ENCODE measurements at places on chromosomes 13 and 19.

DNA sequence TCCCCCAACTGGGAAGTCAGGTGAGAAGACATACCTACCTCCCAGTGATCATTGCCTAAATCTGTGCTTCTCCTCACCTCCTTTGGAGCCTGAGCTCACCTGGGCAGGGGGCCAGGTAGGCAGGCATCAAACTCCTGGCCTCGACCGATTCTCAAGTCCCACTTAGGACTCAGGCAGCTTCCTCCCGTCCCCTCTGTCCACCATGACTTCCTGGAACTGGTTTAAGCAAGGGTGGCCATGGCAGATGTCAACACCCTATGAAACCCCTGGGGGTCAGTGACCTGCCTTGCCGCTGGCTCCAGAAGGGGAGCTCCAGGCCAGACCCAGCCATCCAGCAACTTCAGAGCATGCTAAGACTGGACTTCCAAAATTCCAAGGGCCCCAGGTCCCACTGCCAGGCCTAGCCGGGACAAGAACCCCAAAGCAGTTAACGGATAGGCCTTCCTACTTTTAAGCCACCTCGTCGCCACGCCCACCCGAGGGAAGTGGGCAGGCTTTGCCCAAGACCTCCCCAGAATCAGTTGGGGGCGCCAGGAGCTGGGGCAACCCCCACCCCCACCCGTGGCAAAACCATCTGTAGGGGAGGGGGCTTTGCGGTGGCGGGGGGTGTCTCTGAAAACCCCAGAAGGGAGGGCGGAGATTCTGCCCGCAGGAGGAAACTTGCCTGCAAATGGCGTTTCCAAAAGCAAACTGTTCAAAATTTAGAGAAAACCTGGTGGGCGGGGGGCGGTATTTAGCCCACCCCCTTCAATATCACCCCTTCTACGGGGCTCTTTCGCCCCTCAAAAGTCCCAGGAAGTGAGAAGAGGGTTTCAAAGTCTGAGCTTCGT lies 657 bp downstream of the PLIN3 start:
- no peak for DNase-seq

- no peak for DNase-seq
Observed at GRCh38 chr13:41028051-41028450, 8.9 kb upstream of the ELF1 start.

- no peak for DNase-seq
Observed at GRCh38 chr19:7263521-7263920, 30.7 kb downstream of the INSR start.

GRCh38 chr13:40098246-40098645 lies 442.8 kb downstream of the COG6 start:
- no peak for DNase-seq

- no peak for DNase-seq
Observed at GRCh38 chr19:32875428-32875827, 5.9 kb upstream of the SLC7A9 start.

GRCh38 chr13:76778853-76779252 lies 107.4 kb downstream of the KCTD12 start:
- no peak for DNase-seq

DNA sequence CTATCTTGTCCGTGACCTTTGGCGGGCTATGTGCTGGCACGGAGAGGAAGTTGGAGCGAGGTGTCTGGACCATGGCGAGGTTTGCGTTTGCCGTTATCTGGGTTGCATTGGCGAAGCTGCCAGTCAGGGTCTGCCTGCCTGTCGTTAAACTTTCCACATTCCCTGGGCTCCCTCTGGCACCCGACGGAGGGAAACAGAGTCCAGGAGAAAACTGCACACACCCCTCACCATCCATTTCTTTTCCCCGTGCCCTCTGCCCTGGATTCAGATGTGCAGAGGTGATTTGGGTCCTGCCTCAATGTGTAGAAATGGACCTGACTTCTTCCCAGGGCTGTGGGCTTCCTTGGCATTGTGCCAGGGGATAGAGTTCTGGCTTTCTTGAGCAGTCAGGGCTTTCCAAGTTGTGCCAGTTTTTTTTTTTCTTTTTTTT lies 142.4 kb downstream of the URI1 start:
- DNase-seq = no peak

DNA sequence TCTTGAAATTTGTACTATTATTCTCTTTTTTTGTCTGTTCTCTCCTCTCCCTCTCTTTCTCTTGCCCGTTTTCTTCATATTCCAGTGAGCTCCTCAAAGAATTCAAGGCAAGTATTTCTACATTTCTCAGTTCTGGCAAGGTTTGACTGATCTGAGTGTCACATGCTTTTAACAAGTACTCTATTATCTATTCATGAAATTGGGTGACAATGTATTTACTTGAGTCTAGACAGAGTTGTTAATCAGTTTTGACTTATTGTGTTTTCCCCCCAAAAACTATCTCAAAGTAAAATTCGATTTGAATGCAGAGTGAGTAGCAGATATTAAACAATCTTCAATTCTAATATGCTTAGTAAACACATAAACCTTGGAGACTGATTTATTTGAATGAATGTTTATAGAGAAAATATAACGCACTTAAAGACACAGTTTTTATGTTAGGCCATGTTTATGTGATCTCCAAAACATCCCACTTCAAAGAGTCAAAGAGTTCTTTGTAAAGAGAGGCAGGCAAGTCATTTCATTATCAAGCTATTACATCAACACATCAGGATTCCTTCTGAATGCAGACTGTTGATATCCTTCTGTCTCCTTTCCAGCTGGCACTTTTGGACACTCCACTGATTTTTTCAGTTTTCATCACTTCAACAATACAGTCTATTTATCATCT lies 166.6 kb downstream of the SLITRK6 start:
- DNase-seq = no peak

DNA sequence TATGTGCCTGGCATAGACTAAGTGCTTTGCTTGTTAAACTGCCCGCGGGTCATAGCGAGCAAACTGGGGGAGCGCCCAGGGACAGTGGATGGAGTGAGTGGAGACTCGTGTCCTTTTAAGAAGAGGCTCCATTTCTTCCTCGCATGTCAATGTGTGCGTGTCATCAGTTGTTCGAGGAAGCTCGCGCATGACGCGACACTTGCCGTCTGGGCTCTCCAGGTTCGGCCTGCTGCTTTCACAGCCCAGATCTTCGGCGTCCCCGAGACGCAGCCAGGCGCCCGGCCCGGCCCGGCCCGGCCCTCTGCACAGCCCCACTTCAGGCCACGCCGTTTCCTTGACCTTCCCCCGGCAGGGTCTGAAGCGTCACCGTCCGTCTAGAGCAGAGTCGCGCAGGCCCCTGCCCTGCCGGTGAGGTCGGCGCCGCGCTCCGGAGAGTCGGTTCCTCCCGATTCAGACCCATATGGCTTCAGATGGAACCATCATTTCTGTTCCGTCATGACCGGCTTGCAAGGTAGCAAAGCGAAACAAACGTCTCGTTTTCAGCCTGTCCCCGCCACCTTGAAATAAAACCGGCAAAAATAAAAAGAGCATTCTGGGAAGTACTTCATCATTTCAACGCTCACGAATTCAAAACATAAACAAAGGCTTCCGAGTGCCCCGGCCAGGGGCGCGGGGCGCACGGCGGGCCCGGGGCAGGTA lies 599 bp upstream of the ARHGEF7 start:
- DNase-seq = no peak

DNA sequence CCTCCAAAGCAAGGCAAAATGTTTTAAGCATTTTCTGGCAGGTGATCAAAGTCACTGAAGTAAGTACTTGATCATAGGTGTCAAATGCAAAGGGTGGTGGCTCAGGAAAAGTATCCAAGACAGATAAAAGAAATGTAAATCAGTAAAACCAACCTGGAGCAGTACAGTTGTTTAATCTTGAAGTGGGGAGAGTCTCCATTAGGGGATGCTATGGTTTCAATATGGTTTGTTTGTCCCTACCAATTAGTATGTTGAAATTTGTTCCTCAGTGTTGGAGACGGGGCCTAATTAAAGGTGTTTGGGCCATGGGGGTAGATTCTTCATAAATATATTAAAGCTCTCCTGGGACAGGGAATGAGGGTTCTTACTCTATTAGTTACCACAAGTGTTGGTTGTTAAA lies 1781.7 kb upstream of the PRR20A start:
- DNase-seq = no peak

GRCh38 chr13:97849305-97849704 lies 104.2 kb upstream of the IPO5 start:
- DNase-seq = no peak

DNA sequence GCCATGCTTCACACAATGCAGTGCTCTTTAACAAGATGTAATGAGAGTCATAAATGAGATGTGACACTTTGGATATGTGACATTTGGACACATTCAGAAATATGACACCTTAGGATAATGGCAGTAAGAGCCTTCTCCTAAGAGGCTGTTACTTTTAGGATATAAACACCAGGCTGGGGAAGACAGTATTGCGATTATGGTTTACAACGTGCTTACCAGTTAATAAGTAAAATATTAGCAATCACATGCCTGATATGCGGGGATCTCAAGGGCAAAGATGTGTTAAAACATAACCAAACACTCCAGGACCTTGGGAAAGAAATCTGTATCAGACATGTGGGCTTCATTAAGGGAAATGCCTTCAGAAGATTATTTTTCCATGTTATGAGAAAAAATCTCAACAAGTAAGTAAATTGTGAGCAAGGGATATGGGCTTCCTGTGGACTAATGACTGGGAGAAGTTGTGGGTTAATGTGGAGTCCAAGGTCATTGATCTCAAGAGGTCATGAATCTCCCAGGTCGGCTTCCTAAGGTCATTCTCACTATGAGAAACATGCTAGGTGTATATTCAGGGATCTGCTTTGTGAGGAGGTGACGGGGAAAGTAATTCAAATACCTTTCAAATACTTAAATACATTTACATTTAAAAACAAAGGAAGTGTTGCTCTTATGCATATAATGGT lies 105.3 kb downstream of the STARD13 start:
- DNase-seq = no peak

- no peak for DNase-seq
Observed at GRCh38 chr13:26222520-26223046, 469 bp upstream of the RNF6 start.

- DNase-seq = peak; percentile 1
Observed at GRCh38 chr13:47726394-47726793, 274.7 kb downstream of the SUCLA2 start.

DNA sequence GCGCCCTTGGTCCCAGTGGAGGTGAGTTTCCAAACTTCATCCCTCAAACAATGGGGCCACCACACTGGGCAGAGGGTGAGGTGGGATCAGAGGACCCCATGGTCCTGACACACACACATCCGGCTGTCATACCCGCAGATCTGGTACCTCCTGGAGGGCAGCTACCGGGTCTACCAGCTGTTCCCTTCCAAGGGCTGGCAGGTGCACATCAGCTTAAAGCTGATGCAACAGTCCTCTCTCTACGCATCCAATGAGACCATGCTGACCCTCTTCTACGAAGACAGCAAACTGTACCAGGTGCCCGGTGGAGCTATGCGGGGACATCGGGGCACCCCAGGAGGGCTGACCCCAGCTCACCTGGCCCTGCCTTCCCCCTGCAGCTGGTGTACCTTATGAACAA lies 14.0 kb upstream of the PSMD8 start:
- no peak for DNase-seq

DNA sequence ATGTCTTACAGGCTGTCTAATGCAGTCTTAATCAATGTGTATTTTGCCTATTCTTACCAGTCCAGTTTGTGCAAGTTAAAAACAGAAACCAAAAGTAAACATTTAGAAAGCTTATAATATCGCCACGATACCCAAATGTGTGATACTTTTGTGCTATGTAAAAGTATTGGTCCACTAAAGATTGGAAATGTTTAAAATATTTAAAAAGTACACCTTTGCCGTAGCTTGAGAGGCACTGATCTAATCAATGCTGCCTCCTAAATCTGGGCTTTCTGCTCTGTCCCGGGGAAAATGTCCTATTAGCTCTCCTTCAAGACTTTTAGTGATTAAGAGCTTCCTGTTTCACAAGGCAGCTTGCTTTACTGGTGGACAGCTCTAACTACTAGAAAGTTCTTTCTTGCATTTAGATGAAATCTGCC lies 64.7 kb downstream of the DNAJC15 start:
- peak; percentile 8 for DNase-seq

Data from LoVo (cell line).